ENCODE measurements at places on chromosomes 1 and 21. TPM values are rescaled to one million over a fixed set of nuclear protein-coding genes. Genes with fewer than 3 reads are reported as not detected.

The TMCO2 gene
- not detected for total RNA-seq

The LDLRAD1 gene
- not detected for total RNA-seq

The NR5A2 gene
- 0.97 TPM for total RNA-seq

The PTGER3 gene
- 0.50 TPM for total RNA-seq

The VANGL2 gene
- total RNA-seq = 0.44 TPM

The SIPA1L2 gene
- 4.3 TPM for total RNA-seq

The GOLT1A gene
- not detected for total RNA-seq

GRCh38 chr1:198155253-198155652 is 1.5 kb upstream of the NEK7 start:
- no peak overlapping the region for H3K4me3 ChIP-seq
- peaks cover 58% of the 10 kb centered on the region for H3K4me1 ChIP-seq
- H3K27ac ChIP-seq = peak overlapping the region; percentile 87
- no peaks in the 10 kb centered on the region for H3K36me3 ChIP-seq
- H3K27me3 ChIP-seq = no peaks in the 10 kb centered on the region
- DNase-seq = no peak

GRCh38 chr1:94554580-94554979 is 13.0 kb upstream of the F3 start:
- H3K36me3 ChIP-seq = no peaks in the 10 kb centered on the region
- peaks cover 8% of the 10 kb centered on the region for H3K27me3 ChIP-seq
- no peak for DNase-seq

DNA sequence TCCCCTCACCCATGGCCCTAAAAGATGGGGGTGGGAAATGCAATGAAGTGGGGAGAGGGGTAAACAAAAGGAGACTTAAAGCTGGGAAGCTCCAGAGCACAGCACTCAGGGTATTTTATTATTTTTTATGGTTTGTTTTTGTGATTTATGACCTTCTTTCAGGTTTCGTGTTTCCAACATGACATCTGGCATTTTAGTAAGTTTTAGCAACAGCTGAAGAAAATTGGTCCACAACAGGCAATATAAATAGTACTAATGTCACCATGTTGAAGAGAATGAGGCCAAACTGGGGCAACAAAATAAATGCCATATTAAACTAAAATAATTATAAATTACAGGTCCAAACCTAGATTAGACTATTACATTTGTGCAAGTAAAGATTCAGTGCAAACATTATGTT is 56.3 kb downstream of the TBX15 start:
- peaks cover 34% of the 10 kb centered on the region for H3K4me1 ChIP-seq
- no peak for DNase-seq
- no peak overlapping the region for H3K4me3 ChIP-seq
- H3K27ac ChIP-seq = no peak overlapping the region

GRCh38 chr1:151327903-151328674 is 873 bp upstream of the PI4KB start:
- H3K4me1 ChIP-seq = peaks cover 25% of the 10 kb centered on the region
- DNase-seq = peak; percentile 32
- H3K4me3 ChIP-seq = peak overlapping the region; percentile 92
- H3K36me3 ChIP-seq = peaks cover 6% of the 10 kb centered on the region
- peak overlapping the region; percentile 96 for H3K27ac ChIP-seq

- H3K36me3 ChIP-seq = no peaks in the 10 kb centered on the region
- H3K27me3 ChIP-seq = no peaks in the 10 kb centered on the region
- no peak for DNase-seq
- peaks cover 44% of the 10 kb centered on the region for H3K4me1 ChIP-seq
These were observed 4.5 kb downstream of the DESI2 start for GRCh38 chr1:244657421-244657820.

DNA sequence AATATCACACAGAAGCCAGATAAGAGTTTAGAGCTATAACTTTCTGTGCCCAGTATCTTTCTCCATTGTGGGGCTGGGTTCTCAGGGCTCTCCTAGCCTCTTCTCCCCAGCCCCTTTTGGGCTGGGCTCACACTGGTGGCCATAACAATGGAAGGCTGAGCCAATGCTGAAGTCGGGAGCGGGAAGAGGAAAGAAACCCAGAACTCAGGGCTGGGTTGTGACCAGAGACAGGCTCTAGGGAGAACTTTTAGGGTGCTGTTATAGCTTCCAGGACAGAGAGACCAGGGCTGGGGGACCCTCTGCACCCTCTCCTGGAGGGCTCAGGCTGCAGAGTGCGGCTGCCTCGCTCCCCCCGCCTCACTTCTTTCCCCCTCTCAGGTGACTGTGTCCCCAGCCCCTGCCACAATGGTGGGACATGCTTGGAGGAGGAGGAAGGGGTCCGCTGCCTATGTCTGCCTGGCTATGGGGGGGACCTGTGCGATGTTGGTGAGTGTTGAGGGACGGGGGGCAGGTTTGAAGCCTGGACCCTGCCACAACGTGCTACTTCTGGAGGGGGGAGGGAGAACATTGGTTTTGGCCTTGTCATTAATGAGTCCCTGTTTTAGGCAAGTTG is 14.1 kb downstream of the BCAN start:
- peaks cover 31% of the 10 kb centered on the region for H3K27me3 ChIP-seq
- no peak for DNase-seq
- no peak overlapping the region for H3K4me3 ChIP-seq
- no peak overlapping the region for H3K27ac ChIP-seq
- peaks cover 28% of the 10 kb centered on the region for H3K4me1 ChIP-seq

- H3K4me3 ChIP-seq = no peak overlapping the region
- H3K27me3 ChIP-seq = peaks cover 20% of the 10 kb centered on the region
- H3K4me1 ChIP-seq = peaks cover 4% of the 10 kb centered on the region
- H3K27ac ChIP-seq = peak overlapping the region; percentile 16
- no peaks in the 10 kb centered on the region for H3K36me3 ChIP-seq
These were observed 18.1 kb upstream of the COL18A1 start for GRCh38 chr21:45386728-45387371.

DNA sequence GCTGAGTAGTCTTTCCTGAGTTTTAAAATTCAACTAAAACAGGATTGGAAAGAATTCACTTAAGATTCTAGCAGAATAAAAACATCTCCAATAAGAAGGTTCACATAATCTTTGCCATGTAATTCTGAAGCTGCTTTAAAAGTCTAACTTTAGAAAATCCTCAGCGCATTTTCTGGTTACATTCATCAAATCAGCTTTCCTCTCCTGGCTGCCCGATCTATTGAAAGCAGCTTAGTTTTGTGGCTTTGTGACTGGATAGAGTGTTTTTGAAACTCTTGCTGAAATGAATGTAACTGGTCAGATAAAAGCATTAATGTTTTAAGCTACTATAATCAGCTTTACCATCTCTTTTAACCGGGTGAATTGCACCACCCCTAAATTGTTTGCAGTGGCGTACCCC is 66.8 kb downstream of the DOP1B start:
- no peaks in the 10 kb centered on the region for H3K4me1 ChIP-seq
- H3K36me3 ChIP-seq = peaks cover 3% of the 10 kb centered on the region
- no peak for DNase-seq
- no peak overlapping the region for H3K27ac ChIP-seq
- H3K27me3 ChIP-seq = no peaks in the 10 kb centered on the region
- no peak overlapping the region for H3K4me3 ChIP-seq

GRCh38 chr1:50419192-50419906 is 3.9 kb downstream of the DMRTA2 start:
- H3K36me3 ChIP-seq = no peaks in the 10 kb centered on the region
- peak overlapping the region; percentile 30 for H3K4me3 ChIP-seq
- H3K4me1 ChIP-seq = peaks cover 13% of the 10 kb centered on the region

DNA sequence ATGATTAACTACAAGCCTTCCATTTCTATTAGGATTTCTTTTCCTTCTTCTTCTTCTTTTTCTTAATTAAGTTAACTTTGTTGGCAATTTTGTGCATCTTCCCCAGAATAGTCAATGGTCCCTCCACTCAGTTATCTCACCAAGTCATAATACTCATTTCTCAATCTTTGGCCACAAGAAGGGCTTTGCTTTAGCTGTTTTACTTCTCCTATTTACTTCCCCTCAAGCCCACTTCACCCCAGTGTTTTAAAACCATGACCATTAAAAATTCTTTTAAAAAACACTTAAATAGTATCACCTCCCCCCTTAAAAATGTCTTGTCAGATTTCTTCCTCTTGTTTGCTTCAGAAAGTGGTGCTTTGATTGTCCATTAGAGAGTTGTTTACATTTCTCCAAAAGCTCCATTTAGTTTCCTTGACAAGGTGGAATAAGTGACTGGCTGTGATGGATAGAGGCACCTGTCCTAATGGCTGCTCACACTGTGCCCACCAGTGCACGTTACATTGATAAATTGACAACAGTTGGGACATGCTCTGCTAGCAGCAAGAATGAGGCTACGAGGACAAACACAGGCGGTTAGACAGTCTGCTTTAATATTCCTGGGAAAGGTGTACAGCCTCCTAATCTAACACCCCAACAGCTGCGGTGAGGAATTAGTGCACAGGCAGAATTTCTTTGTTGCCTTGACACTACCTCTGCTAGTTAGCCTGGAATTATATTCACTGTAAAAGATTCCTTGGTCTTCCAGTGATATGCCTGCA is 354.7 kb downstream of the LMO4 start:
- no peaks in the 10 kb centered on the region for H3K4me1 ChIP-seq
- no peak overlapping the region for H3K27ac ChIP-seq
- H3K4me3 ChIP-seq = peak overlapping the region; percentile 71
- no peaks in the 10 kb centered on the region for H3K36me3 ChIP-seq

- H3K36me3 ChIP-seq = peaks cover 2% of the 10 kb centered on the region
- H3K4me3 ChIP-seq = no peak overlapping the region
- H3K27me3 ChIP-seq = no peaks in the 10 kb centered on the region
- H3K27ac ChIP-seq = no peak overlapping the region
- DNase-seq = no peak
These were observed 13.3 kb downstream of the PLXNA2 start for GRCh38 chr1:208230668-208231529.

DNA sequence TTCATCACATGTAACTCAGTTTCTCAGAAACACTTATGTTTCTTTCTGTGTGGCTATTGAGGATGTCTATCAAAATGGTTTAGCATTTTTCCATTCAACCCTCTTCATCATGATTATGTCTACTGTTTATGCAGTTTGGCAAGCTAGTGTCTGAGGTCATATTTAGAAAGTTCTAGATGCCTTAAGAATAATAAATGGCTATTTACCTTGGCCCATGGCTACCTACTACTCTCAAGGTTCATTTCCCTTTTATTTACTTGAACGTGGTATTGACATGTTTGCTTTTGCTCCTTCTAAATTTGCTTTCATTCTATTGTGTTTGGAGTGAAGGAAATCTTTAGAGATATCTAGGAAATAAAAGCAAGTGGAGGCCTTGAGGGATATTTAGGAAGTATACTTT is 193.7 kb upstream of the OLFM3 start:
- H3K27ac ChIP-seq = no peak overlapping the region
- no peaks in the 10 kb centered on the region for H3K27me3 ChIP-seq
- no peak overlapping the region for H3K4me3 ChIP-seq
- no peaks in the 10 kb centered on the region for H3K4me1 ChIP-seq

- H3K27me3 ChIP-seq = peaks cover 4% of the 10 kb centered on the region
- DNase-seq = peak; percentile 38
- no peaks in the 10 kb centered on the region for H3K4me1 ChIP-seq
- H3K27ac ChIP-seq = no peak overlapping the region
- H3K4me3 ChIP-seq = no peak overlapping the region
These were observed 44.0 kb downstream of the MATN1 start for GRCh38 chr1:30679201-30679975.

GRCh38 chr1:214470132-214470531 is 81.3 kb downstream of the PTPN14 start:
- H3K4me1 ChIP-seq = peaks cover 64% of the 10 kb centered on the region
- H3K36me3 ChIP-seq = no peaks in the 10 kb centered on the region
- H3K27me3 ChIP-seq = no peaks in the 10 kb centered on the region
- DNase-seq = no peak
- no peak overlapping the region for H3K4me3 ChIP-seq

GRCh38 chr1:25569597-25570396 is 26.4 kb downstream of the LDLRAP1 start:
- H3K36me3 ChIP-seq = peaks cover 1% of the 10 kb centered on the region
- H3K4me1 ChIP-seq = peaks cover 51% of the 10 kb centered on the region
- DNase-seq = no peak
- H3K27me3 ChIP-seq = no peaks in the 10 kb centered on the region
- peak overlapping the region; percentile 16 for H3K27ac ChIP-seq

DNA sequence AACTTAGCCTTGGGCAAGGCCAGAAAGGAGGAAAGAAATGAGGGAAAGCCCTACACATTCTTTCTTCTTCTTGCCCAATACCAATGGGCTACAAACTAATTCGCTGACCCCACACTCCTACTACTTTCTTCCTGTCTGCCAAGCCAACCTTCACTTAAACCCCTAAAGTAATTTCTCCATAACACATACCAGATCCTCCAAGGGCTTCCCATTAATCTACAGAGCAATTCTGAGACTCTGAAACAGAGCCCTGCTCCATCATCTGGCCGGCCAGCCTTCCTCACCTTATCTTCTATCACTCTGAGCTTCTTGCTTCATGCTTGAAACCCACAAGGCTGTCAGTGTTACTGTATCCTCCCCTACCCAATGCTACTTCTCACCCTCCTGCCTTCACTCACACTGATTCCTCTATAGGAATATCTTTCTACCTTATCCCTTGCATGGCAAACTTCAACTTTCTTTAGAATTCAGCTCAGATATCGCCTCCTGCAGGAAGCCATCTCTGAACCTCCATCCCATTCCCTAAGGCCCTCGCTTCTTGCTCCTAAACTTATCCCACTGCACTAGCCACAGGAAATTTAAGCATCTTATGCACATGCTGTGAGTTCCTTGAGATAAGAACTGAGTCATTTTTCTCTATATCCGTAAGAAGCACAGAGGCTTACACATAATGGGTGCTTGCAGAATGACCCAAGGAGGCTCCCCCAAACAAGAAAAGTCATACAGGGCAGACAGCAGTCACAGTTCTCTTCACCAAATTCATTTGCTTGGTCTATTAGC is 81.9 kb downstream of the JAK1 start:
- H3K36me3 ChIP-seq = peaks cover 24% of the 10 kb centered on the region
- no peak overlapping the region for H3K27ac ChIP-seq
- no peak overlapping the region for H3K4me3 ChIP-seq
- DNase-seq = no peak
- H3K4me1 ChIP-seq = peaks cover 27% of the 10 kb centered on the region

- peak; percentile 55 for DNase-seq
- H3K4me3 ChIP-seq = no peak overlapping the region
- no peak overlapping the region for H3K27ac ChIP-seq
These were observed 637.3 kb downstream of the MATN1 start for GRCh38 chr1:30085811-30086770.

DNA sequence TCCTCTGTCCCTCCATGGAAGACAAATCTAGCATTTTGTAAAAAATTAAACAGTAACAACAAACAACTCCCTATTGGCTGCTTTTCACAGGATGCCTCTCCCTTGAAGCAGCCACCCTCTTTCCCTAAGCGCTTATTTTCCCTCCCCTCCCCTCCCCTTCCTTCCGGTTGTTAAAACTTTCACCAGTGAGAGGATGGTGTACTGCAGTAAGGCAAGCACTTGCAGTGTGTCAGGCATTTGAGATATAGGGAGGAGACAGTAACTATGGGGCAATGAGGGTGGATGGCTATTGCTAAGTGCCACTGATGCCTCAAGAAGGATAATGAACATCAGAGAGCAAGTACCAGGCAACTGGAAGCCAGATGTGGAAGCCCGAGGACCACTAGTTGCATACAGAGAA is 19.1 kb upstream of the KIAA1614 start:
- no peak overlapping the region for H3K4me3 ChIP-seq
- no peak overlapping the region for H3K27ac ChIP-seq
- no peak for DNase-seq
- no peaks in the 10 kb centered on the region for H3K27me3 ChIP-seq
- no peaks in the 10 kb centered on the region for H3K36me3 ChIP-seq
- H3K4me1 ChIP-seq = no peaks in the 10 kb centered on the region
